ENCODE measurements at places on chromosomes 7 and 10. TPM values are rescaled to one million over a fixed set of nuclear protein-coding genes. Genes with fewer than 3 reads are reported as not detected.
A peak's percentile ranks its signal among the peaks of the same experiment; 100 is the strongest.

DNA sequence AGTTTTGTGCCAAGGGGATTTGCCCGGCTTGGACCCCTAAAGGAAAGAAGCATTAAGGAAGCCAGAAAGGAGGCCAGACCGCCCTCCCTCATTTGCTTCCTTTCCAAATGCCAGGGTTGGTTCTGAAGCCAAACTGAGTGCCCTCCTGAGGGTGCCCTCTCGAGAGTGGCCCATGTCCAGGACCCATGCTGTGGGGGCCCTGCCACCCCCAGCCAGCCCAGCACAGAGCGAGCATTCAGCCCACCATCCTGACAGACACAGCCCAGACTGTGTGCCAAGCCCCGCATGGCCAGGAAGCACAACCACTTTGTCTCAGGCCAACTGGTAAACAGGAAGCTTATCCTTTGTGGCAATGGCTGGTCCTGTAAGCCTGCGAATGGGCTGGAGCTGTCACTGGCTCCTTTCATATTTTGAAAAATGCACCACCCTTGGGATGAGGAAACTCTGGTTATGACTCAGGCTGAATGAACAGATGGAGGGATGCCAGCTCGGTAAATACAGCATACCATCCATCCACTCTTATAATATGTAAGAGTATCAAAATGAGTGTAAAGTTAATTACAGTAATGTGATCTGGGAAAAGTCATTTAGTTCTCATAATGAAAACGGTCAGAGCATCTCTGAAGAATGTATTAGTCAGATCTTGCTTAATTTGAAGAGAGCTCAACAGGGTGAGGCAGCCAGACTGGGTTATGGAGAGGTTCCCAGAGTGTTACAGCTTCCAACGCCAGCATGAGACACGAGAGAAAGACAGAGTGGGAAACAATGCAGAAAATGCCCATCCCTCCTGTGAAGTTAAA is 65.0 kb downstream of the STK17A start:
- DNase-seq = peak; percentile 95

DNA sequence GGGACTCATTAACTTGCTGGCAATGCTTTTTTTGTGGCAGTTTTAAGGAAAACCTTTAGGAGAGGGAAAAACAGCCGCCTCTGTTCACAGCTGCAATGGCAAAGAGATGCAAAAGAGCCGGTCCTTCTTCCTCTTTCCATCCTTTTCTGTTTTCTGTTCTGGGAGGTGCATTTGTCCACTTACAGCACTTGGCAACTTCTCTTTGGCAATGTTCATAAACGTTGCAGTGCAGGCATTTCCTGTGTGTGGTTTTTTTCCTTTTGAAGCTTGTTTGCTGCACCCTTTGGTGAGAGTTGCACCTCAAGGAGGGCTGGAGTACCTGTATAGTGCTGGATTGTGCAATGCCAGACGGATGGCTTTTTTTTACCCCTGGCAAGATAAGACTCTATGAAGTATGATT is 53.9 kb upstream of the HABP2 start:
- no peak for DNase-seq

GRCh38 chr10:66917104-66917503 is 8.7 kb upstream of the LRRTM3 start:
- DNase-seq = no peak

DLG5 gene
- 44.0 TPM for total RNA-seq

GRCh38 chr7:26664735-26665416 is 199.5 kb downstream of the SKAP2 start:
- peak; percentile 22 for DNase-seq

DNA sequence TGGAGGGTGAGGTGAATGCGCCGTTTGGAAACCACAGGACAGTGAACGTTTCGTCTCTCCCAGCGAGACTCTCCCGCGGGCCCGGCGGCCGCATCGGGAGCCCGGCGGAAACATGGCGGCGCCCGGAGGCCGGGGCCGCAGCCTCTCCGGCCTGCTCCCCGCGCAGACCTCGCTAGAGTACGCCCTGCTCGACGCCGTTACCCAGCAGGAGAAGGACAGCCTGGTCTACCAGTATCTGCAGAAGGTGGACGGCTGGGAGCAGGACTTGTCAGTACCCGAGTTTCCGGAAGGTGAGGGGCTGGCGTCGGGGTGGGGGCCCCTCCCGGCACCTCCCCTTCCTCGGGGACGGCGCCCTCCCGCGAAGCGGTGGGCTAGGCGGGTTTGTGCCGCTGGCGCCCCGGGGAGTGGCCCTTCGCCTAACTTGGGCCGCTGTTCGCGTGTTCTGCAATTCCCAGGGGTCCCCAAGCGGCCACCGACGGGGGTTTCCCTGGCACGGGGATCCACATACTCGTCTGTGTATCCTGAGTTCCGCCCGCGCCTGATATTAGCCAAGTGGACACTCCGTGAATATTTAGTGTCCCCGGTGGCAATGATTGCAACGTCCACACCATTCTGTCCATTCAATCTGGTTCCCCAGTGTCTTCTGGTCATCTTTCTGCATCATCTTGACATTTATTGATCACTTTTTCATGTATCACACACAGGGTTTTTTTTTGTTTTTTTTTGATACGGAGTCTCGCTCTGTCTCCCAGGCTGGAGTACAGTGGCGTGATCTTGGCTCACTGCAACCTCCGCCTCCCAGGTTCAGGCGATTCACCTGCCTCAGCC is 514 bp downstream of the NHLRC2 start:
- DNase-seq = peak; percentile 81

PTF1A gene
- not detected for total RNA-seq

JCAD gene
- total RNA-seq = 62.0 TPM

DNA sequence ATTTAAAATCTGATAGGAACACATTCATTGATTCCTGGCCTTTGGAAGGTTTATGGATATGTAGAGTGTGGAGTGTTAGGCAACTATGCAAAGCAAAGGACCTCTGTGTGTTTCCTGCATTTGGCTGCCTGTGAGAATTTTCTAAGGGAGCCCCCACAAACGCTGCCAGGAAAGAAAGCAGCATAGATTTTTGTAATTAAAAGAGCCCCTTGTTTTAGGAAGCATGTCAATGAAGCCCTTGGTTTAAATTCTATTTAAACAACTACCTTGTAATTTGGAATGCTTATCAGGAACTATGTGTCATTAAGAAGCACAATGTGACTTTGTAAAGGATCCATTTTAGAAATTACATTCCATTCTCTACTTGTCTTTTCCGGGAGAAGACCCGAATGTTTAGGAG is 742.5 kb downstream of the NXPH1 start:
- no peak for DNase-seq

DNA sequence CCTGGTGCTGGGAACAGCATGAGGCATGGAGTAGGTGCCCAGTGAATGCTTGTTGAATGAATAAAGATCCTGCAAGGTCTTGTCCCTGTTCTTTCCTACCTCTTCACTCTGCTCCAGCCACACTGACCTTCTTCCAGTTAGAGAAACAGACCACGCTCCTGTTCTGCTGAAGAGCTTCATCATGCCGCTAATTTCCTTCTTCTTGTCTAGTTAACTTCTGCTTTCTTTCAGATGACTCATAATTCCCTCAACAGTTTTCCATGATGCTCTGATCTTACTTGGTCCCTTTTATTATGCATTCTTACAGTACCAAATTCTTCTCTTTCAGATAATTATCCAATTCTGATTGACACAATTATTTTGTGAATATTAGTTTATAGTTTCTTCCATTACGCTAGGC is 59.5 kb upstream of the C1QL3 start:
- no peak for DNase-seq

DNA sequence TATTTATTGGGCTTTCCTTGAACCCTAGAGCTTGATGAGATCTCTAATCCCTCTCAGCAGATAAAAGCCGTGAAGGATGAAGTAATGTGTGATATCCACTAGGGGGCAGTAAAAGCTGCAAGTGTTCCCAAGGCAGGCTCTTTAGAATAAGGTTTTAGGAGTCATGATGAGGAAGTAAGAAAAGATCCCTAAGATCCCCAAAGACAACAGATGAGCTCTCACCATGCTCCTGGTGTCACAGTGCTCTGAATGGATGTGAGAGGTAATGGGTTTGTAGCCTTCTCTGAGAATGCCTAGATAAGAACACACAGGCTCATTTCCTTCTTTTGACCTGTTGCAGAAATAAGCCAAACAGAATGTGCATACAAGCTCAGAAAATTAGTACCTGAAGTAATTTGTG is 70.4 kb upstream of the ITPRID1 start:
- DNase-seq = peak; percentile 89

ZNF248 gene
- total RNA-seq = 8.7 TPM

DNA sequence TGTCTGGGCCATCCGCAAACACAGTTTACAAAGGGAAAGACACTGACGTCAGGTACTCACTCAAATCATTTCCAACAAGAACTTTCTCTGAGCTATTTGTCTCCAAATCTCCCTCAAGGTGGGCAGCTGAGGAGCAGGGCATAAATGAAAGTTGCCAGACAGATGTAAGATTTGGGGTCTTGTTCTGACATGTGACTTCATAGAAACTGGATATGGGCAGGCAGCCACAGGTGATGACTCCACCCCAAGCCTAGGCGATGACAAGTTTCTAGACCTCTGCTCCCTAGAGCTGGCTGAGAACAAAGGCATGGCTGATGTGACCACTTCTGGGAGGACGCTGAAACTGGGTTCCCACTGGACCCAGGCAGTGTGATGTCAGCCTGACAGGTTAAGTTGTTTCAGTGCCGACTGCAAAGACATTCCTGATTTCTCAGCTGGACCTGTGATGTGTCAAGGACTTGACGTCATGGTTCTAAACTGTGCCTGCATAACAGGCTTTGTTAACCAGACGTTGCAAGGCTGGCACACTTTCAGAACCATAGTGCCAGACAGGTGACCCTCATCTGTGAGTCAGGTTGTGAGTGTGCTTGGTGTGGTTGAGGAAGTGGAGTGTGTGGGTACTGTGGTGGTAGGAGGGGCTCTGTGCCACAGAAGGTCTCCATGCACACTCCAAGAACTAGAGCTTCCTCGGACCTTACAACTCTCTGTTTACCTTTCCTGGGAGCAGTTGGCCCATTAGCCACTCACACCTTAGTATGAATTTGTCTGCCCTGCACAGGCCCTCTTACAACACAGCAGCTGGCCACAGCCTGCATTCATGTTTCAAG is 39.9 kb upstream of the EBF3 start:
- DNase-seq = no peak

CYP3A7 gene
- not detected for total RNA-seq

ZNF277 gene
- 17.7 TPM for total RNA-seq

DNA sequence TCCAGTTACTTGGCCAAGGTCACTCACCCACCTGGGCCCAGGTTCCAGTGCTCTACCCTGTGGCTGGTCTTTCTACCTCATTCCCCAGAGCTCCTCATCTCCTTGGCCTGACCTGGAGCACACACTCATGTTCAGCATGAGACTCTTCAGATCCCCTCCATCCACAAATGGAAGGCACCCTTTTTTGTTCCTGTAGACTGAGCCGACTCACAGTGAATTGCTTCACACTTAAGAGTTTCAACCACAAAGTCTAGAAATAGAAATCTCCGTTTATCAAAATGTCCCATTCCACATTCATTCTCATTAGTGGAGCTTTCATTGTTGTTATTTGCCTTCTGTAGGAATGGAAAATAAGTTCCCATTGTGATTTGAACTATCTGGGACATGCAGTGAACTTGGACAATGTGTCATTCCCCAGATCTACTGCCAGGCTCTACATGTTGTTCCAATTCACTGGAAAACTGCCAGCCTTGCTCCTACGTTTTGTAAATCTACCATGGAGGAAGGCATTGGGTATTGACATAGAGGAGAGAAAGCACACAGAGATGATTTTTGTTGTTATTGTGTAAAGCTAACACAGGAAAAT is 125.3 kb upstream of the CELF2 start:
- DNase-seq = no peak

DNA sequence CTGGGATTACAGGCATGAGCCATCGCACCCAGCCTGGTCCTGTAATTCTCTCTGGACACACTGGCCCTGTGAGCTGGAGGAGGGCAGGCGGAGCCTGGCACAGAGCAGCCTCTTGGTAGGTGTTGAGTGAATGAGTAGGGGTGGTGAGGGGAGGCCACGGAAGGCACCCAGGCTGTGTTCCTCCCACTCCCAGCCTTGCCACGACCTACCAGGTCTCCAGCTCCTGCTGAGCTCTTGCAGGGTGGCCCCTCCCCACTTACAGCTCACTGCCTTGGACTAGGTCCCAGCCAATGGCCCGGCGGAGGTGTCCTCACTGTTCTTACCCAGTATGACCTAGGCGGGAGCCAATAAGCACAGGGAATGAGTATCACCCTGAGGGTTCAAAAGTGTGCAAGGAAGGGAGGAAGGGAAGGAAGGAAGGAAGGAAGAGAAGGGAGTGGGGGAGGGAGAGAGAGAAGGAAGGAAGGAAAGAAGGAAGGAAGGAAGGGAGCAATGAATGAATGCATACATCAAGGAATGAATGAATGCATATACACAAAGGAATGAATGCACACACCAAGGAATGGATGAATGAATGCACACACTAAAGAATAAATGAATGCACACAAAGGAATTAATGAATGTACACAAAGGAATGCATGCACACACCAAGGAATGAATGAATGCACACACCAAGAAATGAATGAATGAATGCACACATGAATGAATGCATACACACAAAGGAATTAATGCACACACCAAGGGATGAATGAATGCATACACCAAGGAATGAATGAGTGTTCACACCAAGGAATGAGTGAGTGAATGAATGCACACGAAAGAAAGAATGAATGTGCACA is 45.5 kb downstream of the GTF2IRD1 start:
- DNase-seq = no peak

GRCh38 chr7:30905078-30906012 is 6.3 kb upstream of the AQP1 start:
- DNase-seq = no peak

DNA sequence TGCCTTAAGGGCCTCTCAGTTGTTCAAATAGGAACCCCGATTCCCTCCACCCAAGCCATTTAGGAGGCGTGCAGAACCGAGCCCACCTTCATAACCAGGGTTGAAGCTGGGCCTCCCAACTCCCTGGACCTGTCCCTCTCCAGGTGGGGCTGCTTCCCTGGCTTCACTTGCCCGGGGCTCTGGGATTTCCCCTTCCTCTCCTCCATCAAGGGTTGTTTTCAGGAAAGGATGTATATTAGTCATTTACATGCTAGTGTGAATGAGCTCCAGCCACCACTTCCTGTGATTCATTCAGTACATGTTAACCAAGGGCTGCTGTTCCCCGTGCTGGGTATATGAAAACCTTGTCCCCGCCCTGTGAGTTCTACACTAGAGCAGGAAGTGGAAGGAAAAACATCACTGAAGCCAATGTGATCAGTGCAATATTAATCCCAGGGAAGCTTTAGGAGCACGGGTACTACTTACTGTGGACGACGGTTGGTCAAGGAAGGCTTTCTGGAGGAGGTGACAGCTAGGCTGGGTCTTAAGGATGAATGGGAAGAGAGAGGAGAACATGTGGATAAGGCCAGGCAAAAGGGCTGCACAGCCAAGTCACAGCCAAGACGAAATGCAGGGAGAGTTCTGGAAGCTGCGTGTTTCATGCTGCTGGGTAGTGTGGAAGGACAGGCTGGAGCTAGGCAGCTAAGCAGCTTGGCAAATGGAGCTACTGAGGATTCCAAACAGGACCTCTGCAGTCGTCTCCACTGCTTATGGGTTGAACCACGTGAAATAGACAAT is 150.1 kb upstream of the SHH start:
- DNase-seq = no peak

- DNase-seq = no peak
Observed at GRCh38 chr10:84176836-84177474, 3.4 kb downstream of the GPR15LG start.

- peak; percentile 57 for DNase-seq
Observed at GRCh38 chr7:99380032-99380822, 5.7 kb downstream of the ARPC1B start.

MMP21 gene
- total RNA-seq = not detected

OR2A12 gene
- total RNA-seq = not detected
